RPMI8226 (cell line): ENCODE measurements at places on chromosomes 3 and 15.

DNA sequence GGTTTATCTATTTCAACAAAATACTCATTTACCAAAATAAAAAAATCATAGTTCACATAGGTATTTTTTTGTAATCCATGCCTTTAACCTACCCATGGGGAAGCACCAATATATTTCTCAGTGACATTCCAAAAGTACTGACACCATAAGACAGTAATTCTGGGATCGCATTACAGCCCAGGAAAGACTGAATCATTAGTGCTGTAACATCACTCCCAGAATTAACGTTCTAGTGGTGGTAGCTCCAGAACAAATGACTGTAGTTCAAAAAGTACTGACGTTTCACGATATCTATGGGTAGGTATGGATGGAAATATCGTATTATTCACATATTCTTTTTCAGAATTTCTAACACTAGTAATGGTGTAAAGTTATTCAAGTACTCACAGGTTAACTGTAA lies 54.3 kb upstream of the NEK10 start:
- no peak for DNase-seq

- no peak for DNase-seq
Observed at GRCh38 chr3:74603292-74603691, 11.2 kb downstream of the CNTN3 start.

DNA sequence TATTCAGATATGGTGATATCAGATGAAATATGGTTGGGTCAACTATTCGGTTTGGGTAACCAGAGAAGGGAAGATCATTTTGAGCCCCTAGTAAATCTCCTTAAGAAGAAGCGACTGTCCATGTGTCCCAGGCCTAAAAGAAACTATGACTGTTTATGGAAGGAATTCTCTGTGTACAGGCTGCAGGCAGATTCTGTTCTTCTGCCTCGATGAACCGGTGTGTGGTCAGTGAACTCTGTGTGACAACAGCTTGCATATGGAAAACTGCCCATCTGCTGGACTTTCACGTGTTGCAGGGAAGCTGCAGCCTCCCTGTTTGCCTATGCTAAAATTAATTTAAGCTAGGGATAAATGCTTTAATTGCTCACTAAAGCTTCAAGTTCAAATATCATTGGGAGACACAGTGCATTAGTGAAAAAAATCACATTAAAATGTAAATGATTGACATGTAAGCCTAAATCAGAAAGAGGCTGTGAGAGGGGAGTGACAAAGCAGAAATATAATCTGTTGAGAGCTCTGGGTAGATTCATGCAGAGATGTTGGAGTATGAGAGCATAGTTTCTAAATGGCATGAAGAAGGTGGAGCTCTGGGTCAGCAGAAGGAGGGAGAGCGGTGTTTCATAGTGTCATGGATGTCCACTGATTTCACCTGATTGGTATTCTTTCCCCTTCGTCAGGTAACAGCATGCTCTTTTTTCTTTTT lies 65.4 kb upstream of the PFN2 start:
- no peak for DNase-seq

- DNase-seq, result no peak
Observed at GRCh38 chr15:95300958-95301357, 1029.5 kb upstream of the NR2F2 start.

GRCh38 chr3:97720417-97720816 lies 44.1 kb upstream of the ARL6 start:
- DNase-seq, result no peak

- DNase-seq, result no peak
Observed at GRCh38 chr15:90742087-90742486, 24.9 kb downstream of the BLM start.
